ENCODE measurements at places on chromosomes 2 and 18.

DNA sequence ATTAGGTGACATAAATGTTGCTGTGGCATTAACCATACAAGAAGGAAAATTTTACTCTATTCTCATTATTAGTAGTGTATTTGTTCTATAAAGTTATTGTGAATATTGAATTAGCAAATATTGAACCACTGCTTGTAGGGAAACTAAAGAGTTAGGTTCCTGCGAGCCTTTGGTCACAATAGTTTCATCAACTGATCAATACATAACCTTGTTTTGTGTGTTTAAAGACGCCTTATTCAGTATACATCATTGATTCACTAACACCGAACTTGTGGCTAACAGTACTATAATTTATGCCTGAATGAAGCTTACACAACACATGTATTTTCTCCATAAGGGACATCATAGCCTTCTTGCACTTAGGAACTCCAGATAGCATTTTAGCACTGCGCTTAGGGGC, 36.9 kb downstream of the VPS54 start:
- DNase-seq, result no peak

- no peak for DNase-seq
Observed at GRCh38 chr2:223264541-223265193, 212.7 kb downstream of the KCNE4 start.

DNA sequence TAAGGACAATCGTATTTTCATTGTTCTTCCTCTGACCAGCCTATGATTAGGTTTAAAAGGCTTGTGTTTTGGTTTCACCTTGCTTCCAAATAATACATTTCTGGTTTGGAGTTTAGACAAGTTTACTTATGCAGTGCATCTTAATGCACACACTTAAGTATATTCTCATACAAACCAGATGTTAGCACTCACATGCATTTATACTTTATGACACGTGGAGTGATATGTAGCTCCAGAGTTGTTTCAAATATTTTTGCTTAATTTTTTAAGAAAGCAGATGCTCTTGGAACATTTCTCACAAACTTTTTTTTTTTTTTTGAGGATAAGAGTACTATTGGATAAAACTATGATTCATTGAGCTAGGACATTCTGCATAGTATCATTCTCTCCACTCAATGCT, 109.9 kb downstream of the PDE1A start:
- no peak for DNase-seq

DNA sequence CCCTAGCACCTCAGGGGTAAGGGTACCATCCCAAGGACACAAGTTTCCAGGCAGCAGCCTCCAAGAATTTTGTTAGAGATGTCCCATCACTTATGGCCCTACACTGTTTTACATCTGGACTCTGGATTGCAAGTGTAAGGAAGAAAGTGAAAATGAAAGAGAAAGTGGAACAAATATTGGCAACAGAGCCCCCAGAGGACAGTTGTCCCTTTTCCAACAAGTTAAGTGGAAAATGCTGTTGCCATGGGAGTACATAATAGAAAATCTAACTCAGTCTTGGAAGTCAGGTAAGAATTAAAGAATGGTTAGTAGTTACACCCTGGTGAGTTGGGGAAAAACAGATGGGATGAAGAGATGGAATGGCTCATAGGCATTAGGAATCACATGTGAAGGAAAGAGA, 50.6 kb downstream of the TTC21B start:
- no peak for DNase-seq

GRCh38 chr2:71892896-71893295, 254.8 kb downstream of the CYP26B1 start:
- no peak for DNase-seq

- DNase-seq, result no peak
Observed at GRCh38 chr2:229930656-229931055, 8.4 kb downstream of the FBXO36 start.

- DNase-seq, result no peak
Observed at GRCh38 chr18:45839414-45840395, 14.2 kb downstream of the SIGLEC15 start.

- no peak for DNase-seq
Observed at GRCh38 chr2:60364491-60364890, 189.0 kb downstream of the BCL11A start.

DNA sequence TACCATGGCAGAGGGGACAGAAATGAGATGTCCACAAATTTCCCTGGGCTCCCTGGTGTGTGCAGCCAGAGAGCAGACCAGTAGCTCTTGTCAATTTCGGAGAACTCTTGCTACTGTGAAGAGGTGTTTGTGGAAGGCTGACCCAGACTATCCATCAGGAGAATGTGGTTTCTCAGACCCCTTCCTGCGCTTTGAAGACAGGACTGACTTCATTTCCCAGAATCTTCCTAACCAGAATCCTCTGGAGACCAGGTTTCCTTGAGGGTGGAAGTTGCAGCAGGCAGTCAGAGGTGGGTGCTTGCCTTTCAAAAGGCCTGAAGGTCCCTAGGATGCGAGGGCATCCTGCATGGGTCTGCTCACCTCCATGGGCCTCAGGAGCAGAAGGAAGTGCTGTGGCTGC, 121.9 kb downstream of the LAMA3 start:
- no peak for DNase-seq

GRCh38 chr2:130363479-130363878, 7.6 kb downstream of the PTPN18 start:
- DNase-seq, result no peak

- no peak for DNase-seq
Observed at GRCh38 chr2:159133797-159134196, 152.7 kb downstream of the WDSUB1 start.

GRCh38 chr2:168751104-168751740, 51.2 kb upstream of the NOSTRIN start:
- peak; percentile 19 for DNase-seq

GRCh38 chr2:41963661-41964525, 83.9 kb upstream of the PKDCC start:
- no peak for DNase-seq

- no peak for DNase-seq
Observed at GRCh38 chr2:108534584-108535356, 500 bp downstream of the LIMS1 start.

DNA sequence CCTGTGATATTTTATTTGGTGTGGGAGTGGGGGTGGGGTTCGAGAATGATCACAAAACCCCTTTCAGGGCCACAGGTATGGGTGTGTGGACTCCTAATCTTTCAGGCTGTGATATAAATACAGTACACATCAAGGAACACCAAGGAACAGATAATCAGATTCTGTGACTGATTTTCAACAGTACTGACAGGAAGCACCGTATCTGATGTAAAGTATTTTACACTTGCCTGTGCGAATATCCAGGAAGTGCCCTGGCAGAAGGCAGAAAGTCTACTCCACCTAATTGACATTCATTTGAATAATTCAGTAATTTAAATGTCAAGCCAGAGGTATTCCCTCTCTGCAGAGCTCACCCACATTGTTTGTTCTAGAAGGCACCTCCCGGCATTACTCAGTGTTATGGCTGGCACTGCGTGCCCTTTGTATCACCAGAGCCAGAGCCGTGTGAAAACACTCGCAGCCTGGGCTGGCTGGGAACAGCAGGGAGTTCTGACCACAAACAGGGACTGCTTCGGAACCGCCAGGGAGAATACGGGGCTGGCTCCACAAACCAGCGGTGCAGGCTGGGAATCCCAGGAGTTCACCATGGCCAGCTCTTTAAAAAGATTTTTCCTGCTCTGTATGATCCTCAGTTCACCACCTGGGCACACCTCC, 91.8 kb downstream of the ACVR1 start:
- DNase-seq, result no peak

- no peak for DNase-seq
Observed at GRCh38 chr18:52971097-52971496, 631.1 kb downstream of the DCC start.

DNA sequence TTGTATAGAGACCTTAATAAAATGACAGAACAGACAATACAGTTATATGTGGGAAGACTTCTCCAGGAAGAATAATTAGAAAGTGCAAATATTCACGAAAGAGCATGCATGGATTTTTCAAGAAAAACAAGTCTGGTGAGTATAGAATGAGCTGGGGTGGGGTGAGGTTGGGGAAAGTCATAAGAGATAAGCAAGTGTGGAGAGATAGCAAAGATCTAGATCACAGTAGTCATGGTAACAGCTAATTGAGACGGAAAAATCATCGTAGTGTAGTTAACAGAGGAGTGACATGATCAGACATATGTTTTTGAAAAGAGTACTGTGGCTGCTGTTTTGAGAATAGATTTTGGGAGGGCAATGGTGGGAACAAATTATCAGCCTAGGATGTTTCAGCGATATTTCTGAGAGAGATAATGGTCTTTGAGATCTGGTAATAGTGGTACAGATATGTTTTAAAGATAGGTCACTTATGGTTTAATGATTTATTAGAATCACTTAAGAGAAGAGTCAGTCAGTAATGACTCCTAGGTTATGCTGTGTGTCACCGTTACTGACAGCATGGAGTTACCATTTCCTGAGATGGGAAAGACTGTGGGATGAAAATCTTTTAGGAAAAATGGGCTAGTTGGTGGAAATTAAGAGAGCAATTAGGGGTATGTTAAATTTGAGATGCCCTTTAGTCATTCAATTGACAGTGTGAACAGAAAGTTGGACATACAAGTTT, 248.5 kb upstream of the SLC8A1 start:
- DNase-seq, result no peak

DNA sequence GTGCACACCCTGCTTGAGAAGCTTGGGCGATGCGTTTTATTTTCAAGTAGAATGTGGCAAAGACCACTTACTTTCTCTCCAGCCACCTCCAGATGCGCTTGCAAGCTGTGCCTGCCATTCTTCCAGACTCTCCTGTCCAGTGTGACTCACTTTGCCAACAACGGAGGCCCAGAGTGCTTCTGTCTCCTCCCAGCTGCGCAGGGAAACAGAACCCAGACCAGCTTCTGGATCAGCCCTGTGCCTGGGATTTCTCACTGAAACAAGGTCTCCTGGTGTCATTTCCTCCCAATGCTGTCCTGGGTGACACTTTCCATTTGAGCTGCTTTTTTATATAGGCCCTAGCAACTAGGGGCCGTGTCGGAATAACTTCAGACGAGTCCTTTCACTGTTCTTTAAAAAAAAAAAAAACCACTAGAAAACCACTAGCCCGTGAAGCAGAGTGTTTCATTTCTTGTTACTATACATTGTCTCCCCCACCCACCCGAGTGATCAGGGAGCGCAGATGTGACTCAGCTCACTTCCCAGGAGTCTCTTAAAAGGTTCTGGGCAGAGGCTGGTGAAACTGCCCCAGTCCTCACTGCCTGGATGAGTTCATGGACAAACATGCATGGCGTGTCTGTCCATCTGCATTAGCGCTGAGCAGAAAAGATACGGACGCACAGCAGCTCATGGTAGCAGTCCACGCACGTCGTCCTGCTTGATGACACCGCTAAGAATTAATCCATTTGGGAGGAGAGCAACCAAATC, 25.3 kb upstream of the RPL31 start:
- DNase-seq, result peak; percentile 71

- DNase-seq, result no peak
Observed at GRCh38 chr18:9965711-9966624, 52.2 kb downstream of the VAPA start.

DNA sequence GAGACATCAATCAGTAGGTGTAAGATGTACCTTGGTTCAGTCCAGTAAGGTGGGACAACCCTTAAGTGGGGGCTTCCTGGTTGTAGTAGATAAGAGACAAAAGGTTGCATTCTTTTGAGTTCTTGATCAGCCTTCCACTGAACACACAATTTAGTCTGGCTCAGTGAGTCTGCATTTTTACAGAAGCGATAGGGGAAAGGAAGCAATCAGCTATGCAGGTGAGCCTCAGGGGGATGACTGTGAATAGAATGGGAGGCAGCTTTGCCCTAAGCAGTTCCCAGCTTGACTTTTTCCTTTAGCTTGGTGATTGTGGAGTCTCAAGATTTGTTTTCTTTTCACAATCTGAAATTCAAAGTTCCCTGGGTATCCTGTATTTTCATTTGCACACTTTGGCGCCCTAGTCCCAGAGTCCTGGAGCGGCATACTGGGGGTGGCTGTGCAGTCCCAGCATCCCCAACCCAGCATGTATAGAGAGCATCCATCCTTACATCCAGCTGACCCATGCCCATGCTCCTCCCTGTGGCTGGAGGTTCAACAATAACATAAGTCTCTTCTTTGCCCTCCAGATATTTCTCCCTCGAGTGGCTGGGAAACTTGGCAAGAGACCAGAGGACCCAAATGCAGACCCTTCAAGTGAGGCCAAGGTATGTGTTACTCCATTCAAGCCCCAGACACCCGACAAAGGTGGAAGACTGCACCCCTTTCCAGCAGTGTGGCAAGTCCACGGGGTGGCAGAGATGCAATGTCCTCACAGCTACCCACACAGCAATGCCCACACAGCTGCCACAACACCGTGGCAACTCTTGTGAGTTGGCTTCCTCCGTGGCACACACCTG, 20.1 kb upstream of the PRLH start:
- DNase-seq, result no peak

- DNase-seq, result no peak
Observed at GRCh38 chr18:31149351-31149750, 13.3 kb downstream of the DSC1 start.

GRCh38 chr18:75785206-75785605, 357.7 kb upstream of the SMIM21 start:
- no peak for DNase-seq

DNA sequence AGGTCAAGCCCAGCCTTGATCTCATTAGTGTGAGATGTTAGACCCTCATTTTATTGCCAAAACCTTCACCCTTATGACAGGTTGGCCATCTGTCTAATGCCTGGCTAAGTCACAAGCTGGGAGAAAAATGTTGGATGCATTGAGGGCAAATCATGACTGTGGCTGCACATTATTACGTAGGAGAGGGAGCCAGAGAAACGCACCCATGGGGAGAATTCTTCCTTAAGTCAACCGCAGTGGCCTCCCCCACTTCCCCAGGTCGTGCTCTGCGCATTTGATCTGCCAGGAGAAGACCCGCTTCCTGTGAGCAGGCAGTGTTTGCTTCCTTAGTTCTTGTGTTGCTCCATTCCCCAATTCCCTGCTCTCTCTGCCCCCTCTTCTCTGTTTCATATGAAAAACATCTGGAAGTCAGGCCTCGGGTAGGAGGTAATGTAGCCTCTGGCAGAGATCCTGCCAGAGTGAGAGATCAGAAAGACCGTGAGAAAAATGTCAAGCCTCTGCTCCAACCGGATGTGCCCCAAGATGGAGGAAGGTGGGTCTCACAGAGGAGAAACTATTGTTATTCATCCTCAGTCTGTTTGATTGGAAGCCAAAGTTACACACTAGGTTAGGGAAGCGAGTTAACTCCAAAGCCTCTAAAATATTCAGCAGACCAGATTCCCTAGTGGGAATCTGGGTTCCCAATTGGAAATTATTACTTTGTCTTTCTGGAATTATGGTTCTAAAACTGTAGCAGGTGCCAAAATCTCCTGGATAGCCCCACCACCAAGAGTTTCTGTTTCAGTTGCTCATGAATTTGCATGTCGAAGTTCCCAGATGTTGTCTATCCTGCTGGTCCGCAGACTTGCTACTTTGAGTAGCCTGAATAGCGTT, 144.3 kb upstream of the PELI1 start:
- DNase-seq, result no peak

GRCh38 chr2:15766911-15767597, 173.3 kb upstream of the MYCN start:
- no peak for DNase-seq

DNA sequence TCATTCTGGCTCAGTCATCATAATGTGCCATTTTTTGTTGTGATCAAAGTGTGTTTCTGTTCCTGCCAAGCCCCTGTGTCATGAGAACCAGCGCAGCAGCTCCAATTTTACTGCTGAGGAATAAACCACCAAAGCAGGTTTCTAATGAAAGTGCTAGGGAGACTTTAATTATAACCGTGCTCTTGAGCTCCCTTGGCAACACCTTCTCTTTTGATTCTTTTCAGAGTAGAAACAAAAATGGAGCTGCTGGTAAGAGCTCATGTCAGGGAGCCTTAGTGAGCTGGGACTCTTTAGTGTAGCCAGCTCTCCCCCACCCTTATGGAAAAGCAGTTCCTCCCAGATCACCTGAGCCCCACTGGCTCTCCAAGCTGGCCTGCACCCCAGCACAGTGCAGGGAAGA, 74.3 kb downstream of the LYPD1 start:
- no peak for DNase-seq
